CD8-positive, alpha-beta memory T cell (primary cell): ENCODE measurements at places on chromosomes 2 and 18. TPM values are rescaled to one million over a fixed set of nuclear protein-coding genes. Genes with fewer than 3 reads are reported as not detected.

The DCC gene
- not detected for total RNA-seq

The TRIM43 gene
- not detected for total RNA-seq

The AQP12A gene
- total RNA-seq = not detected

The BCL11A gene
- total RNA-seq = 0.15 TPM

The TCF7L1 gene
- total RNA-seq = not detected
